ENCODE measurements at places on chromosomes 6 and 20.

GRCh38 chr6:76697585-76697984 lies 625.1 kb upstream of the IMPG1 start:
- DNase-seq: no peak

- no peak for DNase-seq
These were observed 27.4 kb upstream of the ABT1 start for GRCh38 chr6:26569433-26569764.

DNA sequence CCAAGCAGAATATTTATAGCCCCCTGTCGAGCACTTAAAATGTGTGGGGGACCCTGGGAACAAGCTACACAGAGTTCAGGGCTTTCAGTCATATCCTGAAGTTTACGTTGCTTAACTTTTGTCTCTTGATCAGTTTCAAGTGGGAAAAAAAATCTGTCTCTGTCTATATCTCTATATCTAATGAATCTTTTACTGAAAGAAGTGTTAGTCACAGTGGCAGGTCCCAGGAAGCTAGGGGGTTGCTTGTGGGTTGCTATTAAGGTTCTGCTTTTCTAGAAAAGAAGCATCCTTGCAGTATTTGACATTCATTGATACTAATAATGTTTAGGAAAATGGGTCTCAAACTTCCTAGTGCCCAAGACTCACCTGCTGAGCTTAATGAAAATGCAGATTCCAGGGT lies 76.7 kb upstream of the CLDN20 start:
- no peak for DNase-seq

DNA sequence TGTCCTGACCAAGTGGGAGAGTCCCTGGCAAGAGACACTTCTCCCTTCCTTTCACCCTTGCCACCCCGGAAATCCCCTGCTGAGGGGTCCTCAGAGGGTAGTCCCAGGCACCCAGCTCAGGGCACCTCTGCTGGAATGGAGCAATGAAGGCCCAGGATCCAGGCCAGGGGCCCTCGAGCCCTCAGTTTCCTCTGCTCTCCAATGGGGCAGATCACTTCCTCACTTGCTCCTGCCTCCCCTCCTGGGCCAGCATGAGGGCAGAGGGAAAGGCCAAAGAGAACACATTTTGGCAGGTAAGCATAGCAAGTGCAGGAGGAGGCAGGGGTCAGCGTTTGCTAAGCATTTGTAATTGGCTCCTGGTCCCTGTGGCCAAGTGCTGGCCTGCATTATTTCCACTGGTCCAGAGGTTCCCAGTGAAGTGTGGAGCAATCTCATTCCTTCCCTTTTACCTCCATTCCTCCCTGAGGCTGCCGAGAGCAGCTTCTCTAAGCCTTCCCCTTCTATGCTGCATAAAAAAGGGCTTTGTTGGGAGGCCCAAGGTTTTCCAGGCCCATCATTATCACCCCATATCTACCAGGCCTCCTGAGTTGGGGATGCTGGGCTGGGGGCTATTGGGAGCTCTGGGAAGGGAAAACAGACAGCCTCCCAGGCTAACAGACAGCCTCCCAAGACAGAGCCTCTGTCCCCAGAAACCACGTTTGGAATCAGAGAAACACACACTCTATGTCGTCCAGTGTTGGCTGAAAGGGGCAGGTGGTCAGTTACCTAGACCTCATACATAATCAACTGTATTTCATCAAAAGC lies 28.8 kb upstream of the VEGFA start:
- no peak for DNase-seq

DNA sequence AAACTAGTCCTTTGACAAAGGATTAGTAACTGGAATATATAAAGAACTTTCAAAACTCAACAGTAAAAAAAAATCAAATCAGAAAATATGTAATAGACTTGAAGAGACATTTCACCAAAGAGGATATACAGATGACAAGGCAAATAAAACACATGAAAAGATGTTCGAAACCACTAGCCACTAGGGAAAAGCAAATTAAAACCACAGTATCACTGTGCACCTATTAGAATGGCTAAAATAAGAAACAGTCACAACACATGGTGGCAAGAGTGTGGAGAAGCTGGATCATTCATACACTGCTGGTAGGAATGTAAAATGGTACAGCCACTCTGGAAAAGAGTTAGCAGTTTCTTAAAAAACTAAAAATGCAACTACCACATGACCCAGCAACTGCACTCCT lies 14.9 kb downstream of the ZBTB2 start:
- no peak for DNase-seq

GRCh38 chr6:127403636-127404035 lies 55.6 kb downstream of the KIAA0408 start:
- DNase-seq: no peak

GRCh38 chr6:26543953-26544352 lies 5.8 kb downstream of the HMGN4 start:
- peak; percentile 6 for DNase-seq

GRCh38 chr6:43709654-43710303 lies 22.2 kb upstream of the MRPS18A start:
- no peak for DNase-seq

- no peak for DNase-seq
These were observed 75.3 kb downstream of the ASXL1 start for GRCh38 chr20:32433311-32434021.

GRCh38 chr6:169022079-169022478 lies 231.6 kb downstream of the THBS2 start:
- no peak for DNase-seq
